ENCODE measurements at places on chromosomes 12 and 14. TPM values are rescaled to one million over a fixed set of nuclear protein-coding genes. Genes with fewer than 3 reads are reported as not detected.

- no peaks in the 10 kb centered on the region for H3K27me3 ChIP-seq
- no peak overlapping the region for H3K4me3 ChIP-seq
- H3K27ac ChIP-seq = no peak overlapping the region
- H3K36me3 ChIP-seq = no peaks in the 10 kb centered on the region
- no peak for DNase-seq
Measured at GRCh38 chr12:28032811-28033537, 60.4 kb upstream of the PTHLH start.

The BICDL1 gene
- 22.2 TPM for total RNA-seq

- peaks cover 15% of the 10 kb centered on the region for H3K4me1 ChIP-seq
- no peaks in the 10 kb centered on the region for H3K27me3 ChIP-seq
- H3K4me3 ChIP-seq = no peak overlapping the region
- peak overlapping the region; percentile 2 for H3K27ac ChIP-seq
- no peaks in the 10 kb centered on the region for H3K36me3 ChIP-seq
- no peak for DNase-seq
Measured at GRCh38 chr14:50036637-50037036, 79.7 kb downstream of the VCPKMT start.

- no peak overlapping the region for H3K4me3 ChIP-seq
- no peak for DNase-seq
- no peaks in the 10 kb centered on the region for H3K27me3 ChIP-seq
- no peaks in the 10 kb centered on the region for H3K4me1 ChIP-seq
- no peaks in the 10 kb centered on the region for H3K36me3 ChIP-seq
Measured at GRCh38 chr12:74897425-74898211, 312.0 kb downstream of the KCNC2 start.

The ULK1 gene
- total RNA-seq = 72.1 TPM

- no peak overlapping the region for H3K4me3 ChIP-seq
- H3K4me1 ChIP-seq = no peaks in the 10 kb centered on the region
- DNase-seq = no peak
- H3K27ac ChIP-seq = no peak overlapping the region
Measured at GRCh38 chr12:2084553-2085296, 31.9 kb downstream of the CACNA1C start.

GRCh38 chr12:203462-204260 is 10.3 kb downstream of the SLC6A12 start:
- no peaks in the 10 kb centered on the region for H3K36me3 ChIP-seq
- H3K4me1 ChIP-seq = no peaks in the 10 kb centered on the region
- H3K27ac ChIP-seq = no peak overlapping the region

The CMA1 gene
- not detected for total RNA-seq

- H3K4me1 ChIP-seq = peaks cover 16% of the 10 kb centered on the region
- no peaks in the 10 kb centered on the region for H3K27me3 ChIP-seq
- H3K4me3 ChIP-seq = no peak overlapping the region
- peaks cover 7% of the 10 kb centered on the region for H3K36me3 ChIP-seq
Measured at GRCh38 chr12:104072099-104072498, 7.8 kb downstream of the HCFC2 start.

- no peak overlapping the region for H3K4me3 ChIP-seq
- no peak for DNase-seq
- H3K27ac ChIP-seq = no peak overlapping the region
- H3K36me3 ChIP-seq = no peaks in the 10 kb centered on the region
- peaks cover 17% of the 10 kb centered on the region for H3K4me1 ChIP-seq
Measured at GRCh38 chr12:53096089-53096741, 1.3 kb upstream of the IGFBP6 start.

DNA sequence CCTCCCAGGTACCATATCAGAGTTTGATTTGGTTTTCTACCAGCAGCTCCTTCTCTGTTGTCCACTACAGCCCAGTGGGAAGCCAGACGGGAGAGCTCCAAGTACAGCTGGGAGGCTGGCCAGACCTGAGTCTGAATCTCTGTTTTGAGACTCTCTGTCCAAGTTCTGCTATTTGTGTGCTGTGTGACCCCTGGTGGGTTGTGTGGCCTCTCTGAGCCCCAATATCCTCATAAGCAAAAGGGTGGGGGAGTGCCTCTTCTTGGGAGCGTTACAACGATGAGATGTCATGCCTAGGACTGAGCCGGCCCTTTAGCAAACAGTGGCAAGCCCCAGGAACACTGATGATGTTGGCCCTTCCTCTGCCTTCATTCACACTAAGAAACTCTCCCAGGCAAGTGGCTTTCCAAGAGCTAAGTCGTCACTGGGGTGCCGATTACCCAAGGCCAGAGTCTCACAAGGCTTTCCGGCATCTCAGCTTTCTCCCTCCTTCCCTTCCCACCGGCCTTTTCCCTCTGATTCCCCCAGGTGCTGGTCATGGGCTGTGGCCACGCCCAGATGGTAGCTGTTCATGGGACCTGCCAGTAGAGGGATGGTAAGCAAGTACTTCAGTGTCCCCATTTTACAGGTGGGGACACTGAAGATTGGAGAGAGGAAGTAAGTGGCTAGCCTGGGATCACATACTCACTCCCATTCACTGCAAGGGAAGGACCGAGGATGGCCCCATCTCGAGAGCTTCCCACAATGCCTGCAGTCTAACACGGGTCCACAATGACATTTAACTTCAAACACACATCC is 47.7 kb downstream of the BCL11B start:
- no peak overlapping the region for H3K4me3 ChIP-seq
- H3K27me3 ChIP-seq = no peaks in the 10 kb centered on the region
- H3K36me3 ChIP-seq = no peaks in the 10 kb centered on the region
- H3K27ac ChIP-seq = no peak overlapping the region

The SCN8A gene
- 8.6 TPM for total RNA-seq

DNA sequence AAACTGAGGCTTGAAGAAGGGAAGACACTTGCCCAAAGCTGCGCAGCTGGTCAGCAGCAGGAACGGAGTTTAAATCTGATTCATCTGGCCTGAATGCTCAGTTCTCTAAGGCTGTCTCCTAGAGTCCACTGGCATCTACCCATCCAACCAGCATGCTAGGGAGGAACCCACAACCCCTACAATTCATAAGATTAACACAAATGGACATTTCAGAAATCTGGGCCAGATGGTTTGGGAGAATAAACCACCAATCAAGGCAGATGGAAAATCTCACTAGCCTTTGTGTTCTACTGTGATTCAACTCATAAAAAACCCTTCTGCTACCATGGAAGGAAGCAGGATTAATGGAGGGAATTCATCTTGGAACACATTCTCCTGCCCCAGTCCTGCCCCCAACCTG is 67.8 kb downstream of the WSCD2 start:
- DNase-seq = no peak
- no peaks in the 10 kb centered on the region for H3K36me3 ChIP-seq
- no peaks in the 10 kb centered on the region for H3K27me3 ChIP-seq

- no peaks in the 10 kb centered on the region for H3K36me3 ChIP-seq
- no peak for DNase-seq
- H3K4me3 ChIP-seq = no peak overlapping the region
- peaks cover 7% of the 10 kb centered on the region for H3K4me1 ChIP-seq
- no peak overlapping the region for H3K27ac ChIP-seq
Measured at GRCh38 chr14:105290621-105291346, 10.0 kb downstream of the BRF1 start.

The SLC8A3 gene
- not detected for total RNA-seq

DNA sequence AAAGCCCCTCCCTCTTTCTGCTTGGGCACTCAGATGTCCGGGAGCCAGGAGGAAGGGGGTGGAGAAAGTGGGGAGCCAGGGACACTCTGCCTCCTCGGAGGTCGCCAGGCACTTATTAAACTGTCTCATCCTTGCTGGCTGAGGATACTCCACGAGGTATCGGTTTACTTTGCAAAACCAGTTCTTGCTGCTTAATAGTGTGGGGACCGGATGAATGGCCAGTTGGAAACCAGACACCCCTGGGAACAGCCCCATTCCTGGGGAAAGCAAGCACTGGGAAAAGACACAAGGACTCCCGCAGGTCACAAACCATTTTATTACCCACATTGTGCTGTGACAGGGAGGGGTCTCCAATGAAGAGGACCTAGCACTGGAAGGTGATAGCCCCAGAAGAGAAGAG is 34.2 kb downstream of the CCDC88C start:
- no peak for DNase-seq
- no peak overlapping the region for H3K27ac ChIP-seq
- peaks cover 16% of the 10 kb centered on the region for H3K4me1 ChIP-seq
- H3K4me3 ChIP-seq = no peak overlapping the region
- H3K27me3 ChIP-seq = no peaks in the 10 kb centered on the region
- no peaks in the 10 kb centered on the region for H3K36me3 ChIP-seq

DNA sequence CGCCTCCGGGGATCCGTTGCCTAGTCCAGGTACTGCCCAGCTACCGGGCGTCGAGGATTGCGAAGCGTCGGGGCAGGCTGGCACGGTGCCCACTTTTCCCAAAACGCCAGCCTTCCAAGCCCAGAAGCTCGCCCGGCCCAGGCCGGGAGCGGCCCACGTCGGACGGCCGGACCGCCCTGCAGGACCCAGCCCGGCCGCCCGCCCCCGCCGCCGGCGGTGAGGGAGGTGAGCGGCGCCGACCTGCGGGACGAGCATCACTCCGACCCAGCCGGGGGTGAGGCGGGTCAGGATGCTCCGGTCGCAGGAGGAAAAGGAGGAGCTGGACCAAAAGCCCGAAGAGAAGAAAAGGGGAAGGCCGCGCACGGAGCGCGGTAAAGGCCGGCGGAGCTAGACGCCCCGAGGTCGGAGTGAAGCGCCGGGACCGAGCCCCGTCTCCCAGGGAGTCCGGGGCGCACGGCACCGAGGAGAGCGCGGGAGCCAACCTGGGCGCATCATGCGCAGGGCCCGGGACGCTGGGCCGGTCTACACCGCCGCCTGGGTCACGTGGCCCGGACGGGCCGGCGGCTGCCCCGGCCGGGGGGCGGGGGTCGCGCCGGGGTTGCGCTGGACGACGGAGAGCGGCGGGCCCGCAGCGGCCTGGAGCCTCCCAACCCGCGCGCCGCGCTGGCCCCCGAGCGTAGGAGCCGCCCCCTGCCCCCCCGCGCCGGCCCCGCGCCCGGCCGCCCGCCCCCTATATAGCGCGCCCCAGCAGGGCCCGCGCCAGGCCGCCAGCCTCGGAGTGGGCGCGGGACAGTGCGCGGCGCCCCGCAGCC is at the start of gene AQP5:
Gene AQP5 (plus strand): TSS at position 762 of the 812 bp plus-strand sequence. CDS start 146 bp downstream, outside the sequence.
- H3K4me1 ChIP-seq = peaks cover 33% of the 10 kb centered on the region
- H3K27ac ChIP-seq = peak within 1 kb of the TSS; percentile 80
- H3K36me3 ChIP-seq = no peaks in the 10 kb centered on the region
- no peak within 1 kb of the TSS for H3K4me3 ChIP-seq
- no peaks in the 10 kb centered on the region for H3K27me3 ChIP-seq
- no peak for DNase-seq

DNA sequence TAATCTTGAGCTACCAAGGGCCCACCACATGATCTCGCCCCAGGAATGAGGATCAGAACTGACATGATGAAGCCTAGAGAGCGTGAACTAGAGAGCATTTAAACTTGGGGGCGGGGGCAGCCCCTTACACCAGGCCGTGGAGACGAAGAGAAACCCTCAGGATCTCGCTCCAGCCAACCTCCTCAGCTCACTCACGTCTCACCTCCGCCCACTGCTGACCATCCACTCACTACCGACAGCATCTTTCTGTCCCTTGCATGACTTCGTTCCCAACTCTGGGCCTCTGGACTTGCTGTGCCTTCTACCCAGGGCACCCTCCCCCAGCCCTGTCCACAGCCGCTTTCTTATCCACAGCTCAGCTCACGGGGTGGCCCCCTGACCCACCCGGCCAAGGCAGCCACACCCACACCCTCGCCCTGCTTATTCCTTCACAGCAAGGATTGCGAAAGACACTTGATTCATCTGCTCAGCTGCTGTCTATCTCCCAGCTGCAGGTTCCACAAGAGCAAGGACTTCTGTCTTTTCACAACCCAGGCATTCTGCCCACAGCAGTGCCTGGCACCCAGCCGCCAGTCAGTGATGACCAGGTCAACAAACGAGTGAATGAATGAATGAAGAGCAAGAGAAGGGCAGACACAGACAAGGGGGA is 6.4 kb downstream of the STX2 start:
- no peak for DNase-seq
- H3K27ac ChIP-seq = no peak overlapping the region
- no peaks in the 10 kb centered on the region for H3K36me3 ChIP-seq
